ENCODE measurements at places on chromosomes 5 and 9.
A peak's percentile ranks its signal among the peaks of the same experiment; 100 is the strongest.

DNA sequence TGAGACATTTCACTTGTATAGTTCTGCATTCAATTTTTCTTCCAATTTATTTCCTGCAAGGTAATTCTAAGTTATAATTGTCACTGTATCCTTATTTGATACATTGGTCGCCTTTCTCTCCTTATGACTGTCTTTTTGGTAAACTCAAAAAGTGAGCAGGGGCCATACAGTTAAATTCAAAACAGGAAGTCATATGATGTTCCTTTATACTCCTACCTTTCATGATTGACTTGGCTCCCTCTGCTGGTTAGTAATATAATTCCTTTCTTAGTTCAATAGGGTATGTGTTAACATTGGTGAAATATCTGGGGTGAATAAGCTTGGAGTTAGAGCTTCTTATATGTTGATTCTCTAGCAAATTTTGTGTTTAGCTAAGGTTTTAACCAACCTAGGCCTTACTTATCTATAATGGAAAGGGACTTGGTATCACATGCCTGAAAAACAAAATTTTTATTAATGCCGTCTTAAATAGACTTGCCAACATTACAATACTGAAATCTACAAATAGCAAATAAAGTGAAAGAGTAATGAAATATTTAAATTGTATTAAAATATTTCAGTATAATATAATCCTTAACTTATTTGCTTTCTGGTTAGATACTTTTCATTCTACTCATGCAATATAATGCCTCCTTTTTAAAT is 6.0 kb upstream of the NIPBL start:
- H3K36me3 ChIP-seq = peaks cover 17% of the 10 kb centered on the region
- no peak overlapping the region for H3K27ac ChIP-seq
- peaks cover 25% of the 10 kb centered on the region for H3K4me1 ChIP-seq
- no peak for DNase-seq
- no peaks in the 10 kb centered on the region for H3K27me3 ChIP-seq

DNA sequence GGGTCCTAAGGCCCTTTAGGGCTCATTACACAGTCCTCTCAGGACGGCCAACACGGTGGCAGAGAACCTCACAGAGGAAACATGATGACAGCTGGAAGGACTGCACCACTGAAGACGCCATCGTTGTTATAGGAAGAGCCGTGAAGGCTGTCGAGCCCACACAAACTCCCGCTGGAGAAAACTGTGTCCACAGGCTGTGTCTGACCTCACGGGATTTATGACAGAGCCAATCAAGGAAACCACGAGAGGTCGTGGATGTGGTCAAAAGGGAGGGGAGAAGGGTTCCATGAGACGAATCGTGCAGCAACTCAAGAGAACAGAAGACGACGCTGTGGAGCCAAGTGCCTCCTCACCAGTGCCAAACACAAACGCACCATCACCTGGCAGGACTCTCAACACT is 12.2 kb downstream of the QSOX2 start:
- peaks cover 19% of the 10 kb centered on the region for H3K36me3 ChIP-seq
- H3K27ac ChIP-seq = no peak overlapping the region
- peaks cover 6% of the 10 kb centered on the region for H3K4me1 ChIP-seq
- no peak for DNase-seq

DNA sequence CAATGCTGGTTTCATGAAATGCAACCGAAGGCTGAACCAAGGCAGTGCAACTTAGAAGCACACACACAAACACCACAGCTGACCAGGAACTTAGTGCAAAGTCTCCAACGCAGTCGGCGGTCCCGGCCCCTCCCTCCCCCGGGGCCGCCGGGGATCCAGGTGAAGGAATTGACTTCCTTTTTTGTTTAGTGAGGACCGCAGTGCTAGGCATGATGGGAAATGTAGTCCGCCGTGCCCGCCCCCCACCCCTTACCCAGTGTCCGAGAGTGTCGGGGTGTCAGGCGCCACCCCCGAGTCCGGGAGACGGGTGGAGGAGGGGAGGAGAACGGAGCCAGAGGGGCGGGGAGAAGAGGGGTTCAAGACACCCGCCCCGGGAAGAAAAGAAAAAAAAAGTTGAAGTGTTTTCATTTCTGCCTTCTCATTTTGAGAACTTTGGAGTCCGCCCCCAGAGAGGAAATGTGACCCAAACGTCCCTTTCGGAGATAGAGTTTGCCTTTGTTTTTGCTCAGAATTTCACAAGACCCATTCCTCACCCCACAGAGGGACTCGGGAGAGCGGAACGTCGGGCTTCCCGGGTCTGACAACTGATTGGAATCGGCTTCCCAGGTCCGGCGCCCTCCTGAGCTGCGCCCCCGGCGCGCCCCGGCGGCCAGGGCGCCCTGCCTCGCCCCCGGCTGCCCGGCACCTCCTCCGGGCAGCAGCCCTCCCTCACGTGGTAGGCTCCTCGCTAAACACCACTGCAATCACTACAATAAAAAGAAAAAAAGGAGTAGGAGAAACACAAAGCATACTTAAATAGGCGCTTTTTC is 2.0 kb downstream of the IER5L start:
- peaks cover 36% of the 10 kb centered on the region for H3K4me1 ChIP-seq
- DNase-seq = peak; percentile 81
- H3K36me3 ChIP-seq = peaks cover 6% of the 10 kb centered on the region
- H3K4me3 ChIP-seq = peak overlapping the region; percentile 60
- no peaks in the 10 kb centered on the region for H3K27me3 ChIP-seq

DNA sequence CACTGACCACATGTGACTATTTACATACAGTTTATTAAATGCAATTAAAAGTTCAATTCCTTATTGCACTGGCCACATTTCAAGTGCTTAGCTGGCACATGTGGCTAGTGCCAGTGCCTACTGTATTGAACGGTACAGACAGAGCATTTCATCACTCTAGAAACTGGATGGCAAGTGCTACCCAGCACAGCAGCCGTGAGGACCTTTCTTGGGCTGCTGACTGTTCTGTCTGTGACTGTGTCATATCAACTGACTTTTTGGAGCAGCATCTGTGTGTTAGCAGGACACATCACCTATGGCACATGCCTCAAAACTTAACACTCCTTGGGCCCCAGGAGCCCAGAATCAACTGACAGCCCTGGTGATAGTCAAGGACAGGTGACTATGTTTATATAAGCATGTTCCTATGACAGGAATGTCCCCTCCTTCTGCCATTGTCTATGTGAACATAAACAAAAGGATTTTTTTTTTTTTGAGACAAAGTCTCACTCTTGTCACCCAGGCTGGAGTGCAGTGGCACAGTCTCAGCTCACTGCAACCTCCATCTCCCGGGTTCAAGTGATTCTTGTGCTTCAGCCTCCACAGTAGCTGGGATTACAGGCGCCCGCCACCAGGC is 8.9 kb downstream of the IRF1 start:
- peaks cover 15% of the 10 kb centered on the region for H3K36me3 ChIP-seq
- H3K4me3 ChIP-seq = no peak overlapping the region
- no peaks in the 10 kb centered on the region for H3K27me3 ChIP-seq
- no peak for DNase-seq

GRCh38 chr9:78074385-78075291 is 43.0 kb upstream of the GNAQ start:
- H3K4me3 ChIP-seq = no peak overlapping the region
- H3K4me1 ChIP-seq = no peaks in the 10 kb centered on the region
- no peaks in the 10 kb centered on the region for H3K36me3 ChIP-seq
- no peaks in the 10 kb centered on the region for H3K27me3 ChIP-seq
- DNase-seq = no peak

DNA sequence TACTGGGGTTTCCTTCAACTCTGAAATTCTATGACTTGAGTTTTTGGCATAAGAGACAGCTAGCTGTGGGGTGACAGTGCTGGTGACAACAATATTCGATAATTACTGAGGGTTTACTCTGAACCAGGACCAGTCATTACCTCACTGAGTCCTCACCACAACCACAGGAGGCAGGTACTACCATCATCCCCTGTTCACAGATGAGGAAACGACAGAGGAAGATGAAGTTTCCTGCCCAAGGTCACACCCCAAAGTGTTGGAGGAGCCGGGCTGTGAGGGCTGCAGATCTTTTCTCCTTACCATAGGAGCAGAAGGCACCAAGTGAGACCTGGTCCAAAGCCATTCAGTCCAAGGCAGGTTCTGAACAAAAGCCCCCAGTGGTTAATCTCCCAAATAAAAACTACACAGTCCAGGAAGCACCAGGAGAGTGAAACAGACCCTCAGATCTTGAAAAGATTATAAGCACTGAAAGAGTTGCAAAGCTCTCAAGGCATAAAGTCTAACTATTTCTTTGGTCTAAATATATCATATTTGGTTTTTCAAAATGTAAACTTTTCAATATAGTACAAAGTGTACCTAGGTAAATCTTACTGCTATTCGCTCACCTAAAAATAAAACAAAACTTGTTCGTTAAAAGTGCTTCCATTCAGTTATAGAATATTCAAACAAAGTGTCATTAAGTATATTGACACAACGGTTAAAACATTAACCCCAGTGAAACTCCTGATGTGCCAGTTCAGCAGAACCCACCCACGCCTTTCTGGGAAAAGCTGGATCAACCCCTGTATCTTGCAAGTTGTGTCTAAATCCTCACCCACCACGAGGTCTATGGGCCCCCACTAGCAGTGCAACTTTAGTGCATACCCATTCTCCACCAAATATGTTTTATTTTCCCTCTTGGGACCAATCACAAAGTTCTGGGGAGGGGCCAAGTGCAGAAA is 82.6 kb upstream of the EQTN start:
- H3K4me1 ChIP-seq = no peaks in the 10 kb centered on the region
- no peaks in the 10 kb centered on the region for H3K36me3 ChIP-seq
- no peak for DNase-seq
- no peak overlapping the region for H3K4me3 ChIP-seq
- no peak overlapping the region for H3K27ac ChIP-seq

DNA sequence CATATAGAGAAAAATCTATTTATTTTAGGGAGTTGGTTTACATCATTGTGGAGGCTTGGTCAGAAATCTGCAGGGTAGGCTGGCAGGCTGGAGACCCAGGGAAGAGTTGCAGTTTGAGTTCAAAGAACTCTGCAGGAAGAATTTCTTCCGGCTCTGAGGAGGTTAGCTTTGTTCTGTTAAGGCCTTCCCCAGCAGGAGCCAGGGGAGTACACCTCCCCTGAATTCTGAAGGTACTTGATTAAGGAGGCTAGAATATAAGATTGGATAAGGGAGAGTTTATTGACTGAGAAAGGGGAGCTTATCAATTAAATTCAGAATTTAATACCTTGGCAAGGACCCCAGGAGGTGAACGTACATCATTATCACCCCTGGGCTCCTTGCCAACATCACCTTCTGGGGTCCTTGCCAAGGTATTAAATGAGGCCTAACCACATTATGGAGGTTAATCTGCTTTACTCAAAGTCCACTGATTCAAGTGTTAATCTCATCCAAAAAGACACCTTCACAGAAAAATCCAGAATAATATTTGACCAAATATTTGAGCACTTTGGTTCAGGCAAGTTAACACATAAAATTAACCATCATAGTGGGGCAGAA is 351.7 kb downstream of the CWC27 start:
- H3K4me3 ChIP-seq = no peak overlapping the region
- H3K36me3 ChIP-seq = no peaks in the 10 kb centered on the region
- DNase-seq = no peak
- no peaks in the 10 kb centered on the region for H3K4me1 ChIP-seq
- H3K27me3 ChIP-seq = no peaks in the 10 kb centered on the region

DNA sequence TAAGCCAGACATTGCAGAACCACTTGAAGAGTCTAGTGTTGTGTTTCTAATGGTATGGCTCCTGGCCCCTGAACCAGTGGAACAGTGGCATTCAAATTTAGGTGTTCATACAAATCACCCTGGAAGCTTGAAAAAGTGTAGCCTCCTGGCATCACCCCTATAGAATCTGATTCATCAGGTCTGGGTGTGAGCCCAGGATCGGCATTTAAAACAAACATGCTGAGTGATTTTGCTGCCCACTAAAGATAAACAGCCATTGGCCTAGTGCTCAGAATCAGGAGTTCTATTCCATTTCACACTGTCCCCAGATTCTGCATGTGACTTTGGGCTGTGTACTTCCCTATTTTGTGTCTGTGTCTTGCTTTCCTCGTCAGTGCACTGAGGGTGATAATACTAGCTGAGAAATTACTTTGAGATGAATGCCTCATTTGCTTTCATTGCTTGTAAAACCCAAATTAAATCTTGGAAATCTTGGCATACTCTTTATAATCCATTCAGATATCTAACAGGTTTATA is 241.5 kb upstream of the CLINT1 start:
- no peaks in the 10 kb centered on the region for H3K27me3 ChIP-seq
- no peaks in the 10 kb centered on the region for H3K4me1 ChIP-seq
- no peak overlapping the region for H3K4me3 ChIP-seq
- no peak for DNase-seq
- no peaks in the 10 kb centered on the region for H3K36me3 ChIP-seq

GRCh38 chr9:76451234-76451633 is 7.7 kb upstream of the GCNT1 start:
- no peaks in the 10 kb centered on the region for H3K4me1 ChIP-seq
- no peak for DNase-seq
- no peak overlapping the region for H3K4me3 ChIP-seq

GRCh38 chr5:44011518-44011917 is 377.7 kb downstream of the FGF10 start:
- H3K36me3 ChIP-seq = no peaks in the 10 kb centered on the region
- H3K4me3 ChIP-seq = no peak overlapping the region
- H3K4me1 ChIP-seq = no peaks in the 10 kb centered on the region
- no peak for DNase-seq
- no peak overlapping the region for H3K27ac ChIP-seq
- no peaks in the 10 kb centered on the region for H3K27me3 ChIP-seq

Data from heart right ventricle (tissue), 16 donors.